ENCODE measurements at places on chromosomes 2 and 18. TPM values are rescaled to one million over a fixed set of nuclear protein-coding genes. Genes with fewer than 3 reads are reported as not detected.

TSPYL6 gene
- total RNA-seq = not detected

CNDP1 gene
- not detected for total RNA-seq

VIL1 gene
- not detected for total RNA-seq

SLC9A4 gene
- total RNA-seq = not detected

SGPP2 gene
- total RNA-seq = not detected

RUFY4 gene
- not detected for total RNA-seq

CAPN13 gene
- total RNA-seq = not detected

HOXD3 gene
- 7.2 TPM for total RNA-seq

EVX2 gene
- total RNA-seq = not detected

EIF5B gene
- total RNA-seq = 22.6 TPM

All from dermis microvascular lymphatic vessel endothelial cell (primary cell).